ENCODE measurements at places on chromosomes 1 and 21.

GRCh38 chr21:39034590-39035536 lies 148.4 kb downstream of the PSMG1 start:
- DNase-seq = no peak

- DNase-seq = no peak
Observed at GRCh38 chr1:45084562-45084961, 72.5 kb downstream of the UROD start.

GRCh38 chr1:226444901-226445300 lies 37.0 kb upstream of the PARP1 start:
- no peak for DNase-seq

GRCh38 chr1:156828400-156829124 lies 11.9 kb upstream of the SH2D2A start:
- DNase-seq = no peak

GRCh38 chr1:208217781-208218180 lies 26.4 kb downstream of the PLXNA2 start:
- no peak for DNase-seq

DNA sequence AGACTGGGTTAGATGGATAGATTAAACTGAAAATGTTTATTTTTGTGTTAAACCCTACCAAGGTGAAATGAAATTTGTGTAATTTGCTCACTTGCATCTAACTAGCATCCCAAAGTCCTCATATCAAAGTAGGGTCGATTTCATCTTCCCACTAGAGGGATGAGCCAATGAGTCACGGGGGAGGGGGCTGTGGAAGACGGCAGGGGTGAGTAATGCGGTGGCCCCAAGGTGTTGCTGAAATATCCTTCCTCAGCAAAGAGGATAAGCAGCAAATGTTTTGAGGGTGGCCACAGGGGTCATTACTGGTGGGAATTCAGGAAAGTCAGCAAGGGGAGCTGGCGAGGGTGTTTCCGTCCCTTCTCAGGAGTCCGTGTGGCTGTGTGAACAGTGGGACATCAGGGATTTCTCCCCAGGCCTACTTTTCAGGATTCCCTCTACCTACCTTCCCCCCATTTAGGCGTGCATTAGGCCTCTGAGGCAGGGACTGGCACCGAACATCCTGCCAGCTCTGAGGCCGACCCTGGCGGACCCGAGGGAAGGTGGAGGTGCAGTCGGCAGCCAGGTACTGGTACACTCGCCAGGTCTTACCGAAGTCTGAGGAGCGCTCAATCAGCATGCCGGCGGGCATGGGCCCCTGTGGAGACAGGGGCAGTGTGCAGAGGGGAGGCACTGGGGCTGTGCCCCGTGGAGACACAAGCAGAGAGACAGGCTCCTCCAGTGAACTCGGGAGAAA lies 18.1 kb downstream of the LAMB3 start:
- DNase-seq = peak; percentile 22

All from fibroblast of upper back skin (primary cell).